Stimulated activated CD4-positive, alpha-beta T cell treated with anti-CD3 and anti-CD28 coated beads, Interleukin-4, amount 100 ng/mL, for 48 hours (primary cell): ENCODE measurements at places on chromosomes 3 and 15.

DNA sequence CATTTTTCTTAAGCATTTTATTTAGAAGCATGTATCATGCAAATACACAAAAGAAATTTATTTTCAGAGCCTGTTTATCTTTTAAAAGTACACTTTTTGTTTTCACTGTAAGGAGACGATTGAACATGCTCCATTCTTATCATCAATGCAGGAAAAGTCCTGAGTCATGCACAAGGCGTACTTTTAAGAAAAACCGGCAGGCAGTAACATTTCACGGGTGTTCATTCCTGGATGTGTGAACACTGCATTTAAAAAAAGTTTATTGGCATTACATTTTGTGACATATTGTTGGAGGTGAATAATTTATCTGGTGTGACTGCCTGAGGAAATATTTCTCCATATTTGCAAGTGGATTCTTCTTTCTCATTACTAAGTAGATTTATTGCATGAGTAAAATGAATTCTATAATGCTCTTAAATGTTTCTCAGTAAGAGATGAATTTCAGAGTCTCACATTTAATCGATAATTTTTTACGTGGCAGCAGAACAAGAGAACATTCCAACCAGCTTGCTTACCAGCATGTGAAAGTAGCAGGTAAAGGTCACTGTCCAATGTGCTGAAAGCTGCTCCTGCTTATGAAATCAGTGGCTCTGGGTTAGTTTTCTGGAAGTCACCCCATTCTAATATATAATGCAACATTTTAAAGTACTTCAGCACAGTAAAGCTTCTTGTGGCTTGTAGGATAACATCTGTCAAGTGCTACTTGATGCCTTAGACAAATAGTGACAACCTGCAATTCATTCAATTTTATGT, 87.0 kb downstream of the SV2B start:
- DNase-seq, result no peak

- no peak for DNase-seq
Measured at GRCh38 chr15:65394936-65395335, 17.1 kb upstream of the IGDCC3 start.

GRCh38 chr3:177694316-177694715, 497.0 kb upstream of the TBL1XR1 start:
- no peak for DNase-seq

DNA sequence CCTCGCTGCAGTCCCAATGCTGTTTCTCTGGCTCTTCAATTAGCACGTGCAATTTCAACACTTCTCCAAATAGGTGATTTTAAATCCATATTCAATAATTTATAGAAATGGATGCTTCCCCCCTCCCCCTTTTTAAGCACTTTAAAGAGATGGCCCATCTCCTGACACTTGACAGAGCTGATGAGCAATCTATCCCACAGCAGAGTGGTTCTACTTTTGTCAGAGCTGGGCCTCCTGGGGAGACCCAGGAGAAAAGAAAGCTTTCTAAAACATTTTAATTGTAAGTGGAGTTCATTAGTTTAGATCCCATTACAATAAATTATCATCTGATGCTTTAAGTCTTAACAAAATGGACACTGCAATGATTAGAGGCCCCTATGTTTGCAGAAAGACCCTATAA, 127.7 kb downstream of the SHQ1 start:
- DNase-seq, result no peak

DNA sequence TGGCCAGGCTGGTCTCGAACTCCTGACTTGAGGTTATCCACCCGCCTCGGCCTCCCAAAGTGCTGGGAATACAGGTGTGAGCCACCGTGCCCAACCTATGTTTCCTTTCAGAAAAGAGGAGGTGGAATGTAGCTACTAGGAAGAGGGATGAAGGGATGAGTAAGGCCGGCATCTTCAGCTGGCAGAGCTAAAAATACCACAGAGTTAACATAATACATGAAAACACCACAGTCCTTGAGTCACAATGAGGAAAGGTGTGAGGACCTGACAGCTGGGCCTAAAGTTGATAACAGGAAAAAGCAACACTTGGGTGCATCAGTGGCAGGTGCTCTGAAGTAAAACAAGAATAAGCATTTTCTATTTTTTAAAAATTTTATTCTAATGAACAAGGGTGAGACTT, 392.2 kb downstream of the DIPK2A start:
- DNase-seq, result no peak

GRCh38 chr3:134858441-134859035, 63.5 kb downstream of the EPHB1 start:
- no peak for DNase-seq

- no peak for DNase-seq
Measured at GRCh38 chr3:190227064-190227463, 95.2 kb downstream of the CLDN1 start.

DNA sequence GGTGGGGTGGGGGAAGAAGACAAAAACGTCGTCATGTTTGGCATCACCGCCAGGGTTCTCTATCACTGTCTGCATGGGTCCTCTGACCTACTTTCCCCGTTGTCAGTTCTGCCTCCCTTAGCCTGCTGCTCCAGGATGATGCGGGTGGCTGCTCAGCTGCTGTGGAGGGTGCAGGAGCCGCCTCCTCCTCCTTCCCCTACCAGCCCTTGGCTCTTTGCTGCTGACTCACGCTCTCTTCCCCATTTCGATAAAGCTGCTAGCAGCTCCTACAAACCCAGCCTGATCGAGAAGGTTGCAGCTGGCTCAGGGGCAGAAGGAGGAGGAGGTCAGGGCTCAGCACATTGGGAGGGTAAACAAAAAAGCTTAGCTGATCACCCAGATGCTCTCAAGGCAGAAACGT, 49.5 kb upstream of the SEC13 start:
- DNase-seq, result no peak

DNA sequence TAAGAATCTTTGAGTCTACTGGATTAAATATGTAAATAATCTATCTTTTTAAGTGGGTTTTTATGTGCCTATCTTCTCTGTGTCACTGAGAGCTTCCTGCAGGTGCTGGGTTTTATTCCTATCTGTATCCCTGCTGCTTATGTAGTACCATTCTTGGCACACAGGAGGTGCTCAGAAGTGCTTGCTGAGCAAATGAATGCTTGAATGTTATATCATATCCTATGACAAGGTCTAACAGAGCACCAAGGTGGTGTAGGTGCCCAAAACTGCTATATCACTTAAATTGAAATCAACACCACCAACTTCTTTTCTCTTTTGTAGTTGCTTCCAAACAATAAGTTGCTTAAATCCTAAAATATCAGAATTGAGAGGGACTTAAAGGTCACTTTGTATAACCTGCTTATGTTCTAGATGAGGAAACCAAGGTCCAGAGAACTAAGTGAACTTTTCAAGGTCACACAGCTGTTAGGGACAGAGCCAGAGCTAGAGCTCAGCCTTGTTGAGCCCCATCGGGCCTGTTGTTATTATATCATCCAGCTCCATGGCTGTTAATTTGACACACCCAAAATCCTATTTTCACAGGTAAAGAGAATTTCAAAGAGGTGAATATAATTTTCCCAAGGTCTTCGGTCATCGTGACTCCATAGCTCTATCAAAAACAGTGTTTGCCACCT, 46.0 kb downstream of the CCNL1 start:
- no peak for DNase-seq

GRCh38 chr3:134640872-134641470, 9.9 kb downstream of the KY start:
- no peak for DNase-seq

DNA sequence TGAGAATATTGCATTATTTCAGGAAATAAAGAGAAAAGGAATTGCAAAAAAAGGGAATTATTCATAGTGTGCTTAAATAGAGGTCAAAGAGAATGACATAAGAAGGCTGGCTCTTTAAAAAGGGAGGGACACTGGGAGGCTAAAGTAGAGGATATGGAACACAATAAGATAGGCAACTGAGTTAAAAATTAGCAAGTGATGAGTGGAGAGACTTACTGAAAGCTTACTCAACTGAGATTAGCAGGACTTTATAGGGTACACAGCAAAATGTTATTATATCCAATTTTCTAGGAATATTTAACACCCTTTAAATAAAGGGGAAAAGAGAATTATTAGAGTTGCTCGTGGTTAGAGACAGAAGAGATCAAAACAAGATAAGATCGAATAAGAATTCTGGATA, 375.2 kb downstream of the LSAMP start:
- DNase-seq, result no peak

DNA sequence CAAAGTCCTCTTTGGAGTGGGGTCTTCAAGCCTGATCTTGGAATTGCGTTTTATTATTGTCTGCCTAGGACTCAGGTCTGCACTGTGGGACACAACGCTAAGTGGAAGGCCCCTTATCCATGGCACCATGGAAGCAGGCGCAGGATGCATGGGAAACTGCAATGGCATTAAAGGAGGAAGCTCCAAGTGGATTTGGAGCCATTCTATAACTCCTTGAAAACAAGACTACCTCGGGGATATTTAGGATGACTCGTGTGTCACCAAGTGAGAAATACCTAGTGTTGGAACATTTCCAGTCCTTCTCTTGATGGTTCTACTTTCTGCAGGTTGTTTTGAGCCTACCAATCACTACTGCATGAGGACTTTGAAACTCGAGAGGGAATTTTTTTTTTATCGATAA, 126.6 kb upstream of the ZBED2 start:
- no peak for DNase-seq

- no peak for DNase-seq
Measured at GRCh38 chr15:41554915-41555314, 4.1 kb upstream of the TYRO3 start.

- no peak for DNase-seq
Measured at GRCh38 chr3:185605566-185605965, 19.5 kb downstream of the SENP2 start.

- DNase-seq, result no peak
Measured at GRCh38 chr15:79903626-79904025, 6.8 kb upstream of the MTHFS start.

GRCh38 chr3:148957586-148957985, 33.8 kb upstream of the GYG1 start:
- DNase-seq, result no peak

- no peak for DNase-seq
Measured at GRCh38 chr3:169660709-169661360, 2.7 kb downstream of the MECOM start.

GRCh38 chr3:134753999-134754742, 40.9 kb upstream of the EPHB1 start:
- DNase-seq, result no peak

GRCh38 chr3:137511655-137512054, 252.5 kb upstream of the SOX14 start:
- DNase-seq, result no peak

GRCh38 chr3:37980462-37981347, 9.9 kb upstream of the VILL start:
- no peak for DNase-seq

- no peak for DNase-seq
Measured at GRCh38 chr3:57046101-57046765, 14.2 kb upstream of the SPATA12 start.

- DNase-seq, result no peak
Measured at GRCh38 chr15:25737218-25737643, 125.9 kb downstream of the ATP10A start.

DNA sequence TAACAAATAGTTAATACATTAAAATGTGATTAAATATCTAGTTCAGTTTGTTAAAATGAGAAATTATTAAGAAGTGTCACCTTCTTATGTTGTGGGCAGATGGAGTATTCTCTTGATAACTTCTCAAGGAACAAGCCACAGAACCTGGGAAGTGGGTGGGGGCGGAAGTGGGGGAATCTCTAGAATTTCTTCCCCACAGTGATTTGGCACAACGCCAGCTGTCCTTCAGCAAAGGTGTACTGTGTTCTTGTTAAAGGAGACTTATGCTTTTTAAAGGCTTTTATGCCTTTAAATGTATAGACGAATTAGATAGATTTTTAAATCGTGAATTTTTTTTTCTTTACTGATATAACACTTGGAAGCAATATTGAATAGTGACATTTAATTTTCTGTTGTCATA, 42.4 kb downstream of the SEC22A start:
- no peak for DNase-seq

- DNase-seq, result no peak
Measured at GRCh38 chr3:106030627-106030963, 161.8 kb upstream of the CBLB start.

GRCh38 chr3:197155046-197155445, 125.4 kb upstream of the MELTF start:
- DNase-seq, result no peak

DNA sequence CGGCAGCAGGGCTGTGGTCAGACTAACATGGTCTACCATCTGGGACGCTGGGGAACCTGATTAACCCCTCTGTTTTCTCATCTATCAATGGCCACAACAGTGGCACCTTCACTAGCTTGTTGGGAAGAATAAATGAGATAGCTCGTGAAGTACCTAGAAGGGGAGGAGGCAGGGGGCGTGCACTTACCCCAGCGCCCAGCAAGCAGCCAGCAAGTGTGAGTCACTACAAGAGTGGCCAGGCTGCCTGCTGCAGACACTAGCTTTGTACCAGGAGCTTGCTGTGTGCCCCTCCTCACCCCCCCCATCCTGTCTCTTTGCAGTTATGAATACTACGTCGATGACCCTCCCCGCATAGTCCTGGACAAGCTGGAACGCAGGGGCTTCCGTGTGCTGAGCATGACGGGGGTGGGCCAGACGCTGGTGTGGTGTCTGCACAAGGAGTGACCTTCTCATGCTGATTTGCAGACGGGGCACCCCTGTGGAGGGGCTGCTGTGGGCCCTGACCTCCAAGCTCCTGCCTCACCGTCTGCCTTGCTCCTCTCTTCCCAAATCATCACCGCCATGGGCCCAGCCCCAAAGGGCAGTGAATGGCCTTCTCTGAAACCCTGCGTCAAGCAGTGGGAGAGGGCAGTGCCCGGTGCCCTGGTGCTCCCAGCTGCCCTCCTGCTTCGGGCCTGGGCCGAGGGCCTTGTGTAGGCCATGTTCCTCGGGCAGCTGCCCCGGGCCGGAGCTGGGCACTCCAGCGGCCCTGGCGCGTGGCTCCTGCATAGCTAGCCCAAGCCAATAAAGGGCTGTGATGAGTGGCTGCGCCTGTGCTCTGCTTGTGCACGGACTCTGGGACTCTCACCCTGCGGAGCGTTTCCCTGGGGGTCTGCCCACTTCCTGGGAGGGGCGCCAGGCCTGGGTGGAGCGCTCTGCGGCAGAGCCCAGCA, 2.6 kb upstream of the C15orf62 start:
- no peak for DNase-seq

DNA sequence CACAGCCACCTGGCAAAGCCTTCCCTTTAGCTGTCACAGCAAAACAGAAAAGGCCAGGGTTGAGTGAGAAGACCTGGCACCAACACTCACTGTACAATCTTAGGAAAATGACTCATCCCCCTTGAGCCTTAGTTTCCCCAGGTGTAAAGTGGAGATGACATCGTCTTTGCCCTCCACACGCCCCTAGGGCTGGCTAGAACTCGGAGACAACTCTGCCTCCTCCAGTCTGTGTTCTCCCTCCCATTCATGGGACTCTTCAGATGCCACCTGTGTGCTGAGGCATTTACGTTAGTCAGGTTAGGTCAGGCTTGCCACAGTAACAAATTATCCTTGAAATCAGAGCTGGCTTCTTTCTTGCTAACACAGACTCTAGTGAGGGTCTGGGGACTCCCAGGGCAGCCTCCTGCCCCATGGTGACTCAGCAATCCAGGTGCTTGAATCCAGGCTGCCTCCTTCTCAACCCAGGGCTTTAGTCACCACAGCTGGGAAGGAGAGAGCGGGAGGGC, 252.6 kb downstream of the PLCL2 start:
- no peak for DNase-seq

- no peak for DNase-seq
Measured at GRCh38 chr15:101244036-101244781, 7.6 kb downstream of the CHSY1 start.
